Natural killer cell treated with Interleukin-12 subunit alpha and Interleukin-12 subunit beta and Interleukin-15 and Interleukin-18, amount 100 ng/mL, for 72 hours (primary cell): ENCODE measurements at places on chromosomes 16 and 17. TPM values are rescaled to one million over a fixed set of nuclear protein-coding genes. Genes with fewer than 3 reads are reported as not detected.

GRCh38 chr16:3454093-3454492, 10.6 kb downstream of the NAA60 start:
- H3K4me1 ChIP-seq = peaks cover 20% of the 10 kb centered on the region
- DNase-seq = no peak
- no peaks in the 10 kb centered on the region for H3K36me3 ChIP-seq

GRCh38 chr16:66419527-66419926, 7.6 kb upstream of the BEAN1 start:
- no peak for DNase-seq
- no peaks in the 10 kb centered on the region for H3K4me1 ChIP-seq
- no peak overlapping the region for H3K4me3 ChIP-seq
- H3K27ac ChIP-seq = no peak overlapping the region
- H3K36me3 ChIP-seq = no peaks in the 10 kb centered on the region
- peaks cover 16% of the 10 kb centered on the region for H3K27me3 ChIP-seq

DNA sequence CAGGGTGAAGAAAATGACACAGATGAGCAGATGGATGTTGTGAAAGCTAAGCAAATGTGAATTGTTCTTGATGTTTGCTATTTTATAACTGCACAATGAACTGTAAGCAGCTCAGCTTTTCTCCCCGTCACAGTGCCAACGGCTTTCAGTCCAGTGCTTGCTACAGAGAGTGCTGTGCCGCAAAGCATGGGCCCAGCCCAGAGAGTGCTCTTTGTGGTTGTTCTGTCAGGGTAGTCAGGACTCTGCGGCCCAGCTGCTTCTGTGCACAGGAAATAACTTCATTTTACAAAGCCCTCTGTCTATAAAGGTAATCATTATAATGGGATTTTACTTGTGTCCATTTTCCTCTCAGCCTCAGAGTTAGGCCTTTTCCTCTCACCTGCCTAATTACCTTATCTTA, 39.1 kb downstream of the CDRT15 start:
- H3K4me3 ChIP-seq = peak overlapping the region; percentile 74
- peaks cover 88% of the 10 kb centered on the region for H3K4me1 ChIP-seq
- peak overlapping the region; percentile 79 for H3K27ac ChIP-seq
- no peaks in the 10 kb centered on the region for H3K27me3 ChIP-seq

DNA sequence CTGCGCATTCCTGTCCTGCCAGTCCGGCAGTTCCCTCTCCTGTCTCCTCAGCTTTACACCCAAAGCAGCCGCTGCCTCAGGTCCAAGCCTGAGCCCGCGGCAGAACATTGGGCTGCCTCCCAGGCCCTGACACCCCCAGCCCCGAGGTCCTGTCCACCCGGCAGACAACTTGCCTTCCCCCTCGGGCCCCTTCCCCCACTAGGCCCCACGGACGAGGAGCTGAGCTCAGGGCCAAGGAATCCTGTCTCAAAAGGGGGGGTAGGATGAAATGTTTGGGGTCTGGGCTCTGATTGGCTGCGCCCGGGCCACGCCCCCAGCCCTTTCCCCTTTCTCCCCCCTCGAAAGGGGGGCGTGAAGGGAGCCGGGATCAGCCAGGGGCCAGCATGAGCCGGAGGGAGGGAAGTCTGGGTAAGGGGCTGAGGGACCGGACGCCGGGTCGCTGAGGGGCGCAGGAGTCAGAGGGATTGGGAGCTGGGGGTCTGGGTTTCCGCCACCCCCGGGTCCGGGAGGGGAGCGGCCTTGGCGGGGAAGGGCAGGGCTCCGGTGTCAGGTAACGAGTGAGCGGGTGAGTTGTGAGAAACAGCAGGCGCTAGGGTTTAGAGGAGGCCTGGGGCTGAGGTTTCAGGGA, at the start of gene CTF1:
TSS of gene CTF1 (plus strand) at position 354 of the 628 bp plus-strand sequence. CDS start at position 384, 30 bp downstream.
- no peaks in the 10 kb centered on the region for H3K27me3 ChIP-seq
- DNase-seq = no peak
- peak within 1 kb of the TSS; percentile 60 for H3K4me3 ChIP-seq
- H3K36me3 ChIP-seq = no peaks in the 10 kb centered on the region

DNA sequence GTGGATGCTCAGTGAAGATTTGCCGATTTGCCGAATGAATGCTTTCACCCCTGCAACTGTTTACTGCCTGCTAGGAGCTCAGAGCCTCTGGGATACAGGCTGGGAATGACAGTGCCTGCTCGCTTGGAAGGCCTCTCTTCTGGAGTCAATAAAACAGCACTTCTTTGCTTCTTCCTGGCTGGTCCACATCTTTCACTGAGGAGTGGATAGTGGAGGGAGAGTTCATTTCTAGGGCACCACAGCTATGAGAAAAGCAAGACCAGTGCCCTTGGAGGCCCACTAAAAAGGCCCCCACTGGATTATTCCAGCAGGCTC, 3.1 kb upstream of the USP7 start:
- H3K27ac ChIP-seq = no peak overlapping the region
- H3K27me3 ChIP-seq = no peaks in the 10 kb centered on the region
- peaks cover 7% of the 10 kb centered on the region for H3K36me3 ChIP-seq
- H3K4me3 ChIP-seq = no peak overlapping the region
- peaks cover 14% of the 10 kb centered on the region for H3K4me1 ChIP-seq

DNA sequence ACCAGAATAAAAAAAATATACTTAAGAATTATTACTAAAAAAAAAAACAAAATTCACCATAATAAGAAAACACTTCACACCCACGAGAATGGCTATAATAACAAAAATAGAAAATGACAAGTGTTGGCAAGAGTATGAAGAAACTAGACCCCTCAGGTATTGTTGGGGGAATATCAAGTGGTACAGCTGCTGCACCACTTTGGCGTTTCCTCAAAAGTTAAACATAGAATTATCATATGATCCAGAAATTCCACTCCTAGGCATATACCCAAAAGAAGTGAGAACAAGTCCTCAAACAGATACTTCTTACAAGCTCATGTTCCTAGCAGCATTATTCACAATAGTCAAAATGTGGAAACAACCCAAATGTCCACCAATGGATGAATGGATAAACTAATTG, 26.3 kb downstream of the AMFR start:
- H3K36me3 ChIP-seq = peaks cover 35% of the 10 kb centered on the region
- H3K27ac ChIP-seq = no peak overlapping the region
- no peak for DNase-seq

DNA sequence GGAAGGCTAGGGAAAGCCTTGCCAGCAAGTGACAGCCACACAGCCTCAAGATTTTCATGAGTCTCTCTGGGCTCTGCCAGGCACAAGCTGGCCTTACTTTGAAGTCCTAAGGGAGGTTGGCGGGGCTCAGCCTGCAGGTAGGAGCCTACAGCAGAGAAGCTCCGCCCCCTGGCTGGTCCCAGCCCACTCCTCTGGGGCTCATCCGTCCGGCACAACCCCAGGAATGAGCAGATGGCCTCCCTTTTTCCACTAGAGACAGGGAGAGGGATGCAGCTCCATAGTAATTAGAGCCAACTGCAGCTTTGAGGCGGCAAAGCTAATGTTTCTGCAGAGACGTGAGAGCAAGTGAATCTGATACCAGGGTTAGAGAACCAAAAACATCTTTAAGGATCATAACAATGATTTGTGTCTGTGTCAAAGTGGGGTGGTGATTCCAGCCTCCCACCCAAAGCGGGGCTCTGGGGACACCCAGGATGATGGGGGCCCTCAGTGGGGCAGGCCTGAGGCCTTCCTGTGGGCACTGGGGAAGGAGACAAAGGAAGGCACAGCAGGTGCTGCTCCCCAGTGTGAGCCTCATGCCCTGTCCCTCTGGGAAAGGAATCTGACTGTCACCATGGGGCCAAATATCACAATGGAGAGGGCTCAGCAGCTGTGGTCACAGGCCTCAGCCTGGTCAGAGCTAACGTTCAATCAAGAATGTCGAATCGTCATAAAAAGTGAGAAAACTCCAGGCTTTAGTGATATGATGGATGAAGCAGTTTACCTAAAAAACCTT, 61.5 kb downstream of the RBFOX3 start:
- no peaks in the 10 kb centered on the region for H3K27me3 ChIP-seq
- H3K27ac ChIP-seq = no peak overlapping the region
- H3K36me3 ChIP-seq = no peaks in the 10 kb centered on the region
- no peak overlapping the region for H3K4me3 ChIP-seq
- no peak for DNase-seq
- peaks cover 5% of the 10 kb centered on the region for H3K4me1 ChIP-seq

UNC119 gene
- 135 TPM for total RNA-seq
